RCC 7860 (cell line): ENCODE measurements at places on chromosomes 3 and 15.

DNA sequence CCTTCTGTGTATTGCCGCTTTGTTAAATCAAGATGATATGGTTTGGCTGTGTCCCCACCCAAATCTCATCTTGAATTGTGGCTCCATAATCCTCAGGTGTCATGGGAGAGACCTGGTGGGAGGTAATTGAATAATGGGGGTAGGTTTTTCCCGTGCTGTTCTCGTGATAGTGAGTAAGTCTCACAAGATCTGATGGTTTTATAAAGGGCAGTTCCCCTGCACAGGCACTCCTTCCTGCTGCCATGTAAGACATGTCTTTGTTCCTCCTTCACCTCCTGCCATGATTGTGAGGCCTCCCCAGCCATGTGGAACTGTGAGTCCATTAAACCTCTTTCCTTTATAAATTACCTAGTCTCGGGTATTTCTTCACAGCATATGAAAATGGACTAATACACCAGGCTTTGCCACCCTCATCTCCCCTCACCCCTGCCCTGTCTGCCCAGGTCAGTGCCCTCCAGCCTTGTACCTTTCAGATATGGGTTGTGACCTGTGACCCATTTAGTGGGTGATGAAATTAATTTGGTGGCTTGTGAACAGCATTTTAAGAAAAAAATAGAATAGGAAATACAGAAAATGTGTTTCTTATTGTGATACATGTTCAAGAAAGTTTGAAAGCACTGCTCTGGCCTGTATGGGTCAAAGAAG lies 56.1 kb upstream of the MCF2L2 start:
- no peak for DNase-seq

GRCh38 chr3:187968883-187969580 lies 184.9 kb upstream of the LPP start:
- DNase-seq = no peak

DNA sequence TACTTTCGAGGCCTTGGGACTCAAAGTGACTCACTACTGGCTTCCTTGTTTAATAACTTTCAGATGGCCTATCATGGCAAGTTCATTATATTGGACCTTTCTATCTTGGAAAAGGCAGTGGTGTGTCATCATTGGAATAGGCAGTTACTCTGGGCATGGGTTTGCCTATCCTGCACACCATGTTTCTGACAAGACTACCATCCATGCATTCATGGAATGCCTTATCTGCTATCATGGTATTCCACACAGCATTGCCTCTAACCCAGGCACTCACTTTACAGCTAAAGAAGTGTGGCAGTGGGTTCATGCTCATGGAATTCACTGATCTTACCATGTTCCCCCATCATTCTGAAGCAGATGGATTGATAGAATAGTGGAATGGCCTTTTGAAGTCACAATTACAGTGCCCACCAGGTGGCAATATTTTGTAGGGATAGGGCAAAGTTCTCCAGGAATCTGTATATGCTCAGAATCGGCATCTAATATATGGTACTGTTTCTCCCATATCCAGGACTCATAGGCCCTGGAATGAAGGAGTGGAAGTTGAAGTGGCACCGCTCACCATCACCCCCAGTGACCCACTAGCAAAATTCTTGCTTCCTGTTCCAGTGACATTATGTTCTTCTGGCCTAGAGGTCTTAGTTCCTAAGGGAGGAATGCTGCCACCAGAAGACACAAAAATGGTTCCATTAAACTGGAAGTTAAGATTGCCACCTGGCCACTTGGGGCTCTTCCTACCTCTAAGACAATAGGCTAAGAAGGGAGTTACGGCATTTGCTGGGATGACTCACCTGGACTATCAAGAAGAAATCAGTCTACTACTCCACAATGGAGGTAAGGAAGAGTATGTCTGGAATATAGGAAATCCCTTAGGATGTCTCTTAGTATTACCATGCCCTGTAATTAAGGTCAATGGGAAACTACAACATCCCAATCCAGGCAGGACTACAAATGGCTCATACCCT lies 1161.4 kb downstream of the SI start:
- DNase-seq = no peak

DNA sequence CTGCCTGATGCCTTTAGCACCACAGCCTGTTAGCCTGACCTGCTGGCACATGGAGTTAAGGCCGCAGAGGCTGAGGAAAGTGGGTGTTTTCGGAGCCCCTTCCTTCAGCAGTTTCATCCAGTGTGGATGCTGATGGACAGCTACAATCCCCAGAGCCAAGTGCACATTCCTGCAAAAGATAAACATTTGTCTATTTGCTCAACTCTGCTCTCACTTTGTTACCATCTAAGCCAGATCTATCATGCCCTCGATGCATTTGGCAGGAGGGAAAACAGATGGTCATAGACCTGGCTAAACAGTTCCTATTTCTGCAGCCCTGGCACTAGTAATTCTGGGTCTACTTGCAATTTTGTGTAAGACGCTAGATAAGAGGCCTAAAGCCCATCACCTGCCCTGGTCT lies 312.9 kb upstream of the RASGRP1 start:
- DNase-seq = no peak

DNA sequence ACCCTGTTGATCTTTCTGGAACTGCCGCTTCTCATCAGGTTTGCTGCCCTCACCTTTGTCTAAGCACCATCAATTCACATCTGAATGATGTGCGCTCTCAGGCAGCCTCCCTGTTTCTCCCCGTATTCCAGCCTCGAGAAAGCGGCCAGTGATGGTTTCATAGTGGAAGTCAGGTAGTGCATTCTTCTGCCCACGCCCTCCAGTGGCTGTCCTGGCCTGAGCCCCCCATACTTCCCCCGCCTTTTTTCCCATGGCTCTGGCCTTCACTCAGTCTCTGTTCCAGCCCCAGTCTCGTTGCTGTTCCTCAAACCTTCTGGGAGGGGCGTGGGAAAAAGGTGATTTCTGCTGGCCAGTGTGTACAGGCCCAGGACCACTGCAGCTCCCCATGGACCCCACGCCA lies 101.3 kb downstream of the ASB7 start:
- DNase-seq = no peak

DNA sequence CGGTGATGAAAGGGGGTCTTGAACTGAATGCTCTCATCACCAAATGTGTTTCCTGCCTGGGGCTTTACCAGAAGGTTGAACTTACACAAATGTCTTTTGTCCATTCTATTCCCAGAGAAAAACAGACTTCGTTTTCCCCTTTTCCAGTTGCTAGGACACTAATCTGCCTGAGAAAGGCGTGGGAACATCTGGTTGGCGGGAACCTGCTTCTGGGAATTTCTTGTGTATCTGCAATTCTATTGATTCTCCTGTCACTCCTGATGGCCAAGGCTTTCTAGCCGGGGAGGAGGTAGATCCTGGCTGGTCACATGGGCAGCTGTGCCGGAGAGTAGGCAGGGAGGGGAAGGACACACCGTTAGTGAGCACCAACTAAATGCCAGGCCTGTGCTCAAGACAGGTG lies 31.1 kb upstream of the CCDC174 start:
- DNase-seq = no peak

DNA sequence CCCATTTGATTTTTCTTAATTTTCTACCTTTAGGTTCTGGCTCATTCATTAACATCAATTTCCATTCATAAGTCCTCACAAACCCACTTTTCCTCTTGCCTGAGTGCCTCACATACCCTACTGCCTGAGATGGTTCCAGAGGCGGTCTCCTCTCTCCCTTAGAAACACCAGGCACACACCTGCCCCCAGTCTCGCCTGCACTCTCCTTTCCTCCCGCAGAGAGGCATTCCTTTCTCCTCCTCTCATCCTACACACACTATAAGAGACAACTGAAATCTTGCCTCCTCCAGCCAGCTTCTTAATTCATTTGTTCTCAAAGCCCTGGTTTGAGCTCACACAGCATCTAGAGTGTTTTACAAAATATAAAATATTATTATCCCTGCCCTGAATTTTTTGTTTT lies 27.5 kb downstream of the TF start:
- DNase-seq = no peak

DNA sequence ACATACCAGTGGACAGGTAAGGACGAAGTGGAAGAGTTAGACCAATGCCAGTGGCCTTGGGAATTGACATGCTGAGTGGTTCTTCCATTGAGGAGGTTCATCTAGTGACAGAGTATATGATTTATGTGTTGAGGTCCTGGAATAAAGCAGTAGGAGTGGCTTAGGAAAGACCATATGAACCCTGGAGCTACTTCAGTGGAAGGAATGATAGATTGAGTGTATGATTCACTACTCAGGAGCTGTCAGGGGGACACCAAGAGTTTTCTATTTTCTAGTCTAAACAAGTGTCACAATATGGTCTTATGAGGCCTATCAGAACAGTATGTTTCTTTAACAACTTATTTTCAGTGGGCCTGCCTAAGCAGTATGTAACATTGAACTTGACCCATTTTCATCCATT lies 63.9 kb downstream of the NME9 start:
- no peak for DNase-seq

GRCh38 chr3:53830944-53831343 lies 15.3 kb downstream of the CHDH start:
- DNase-seq = no peak

- DNase-seq = no peak
Observed at GRCh38 chr3:41195946-41196345, 3.4 kb upstream of the CTNNB1 start.

DNA sequence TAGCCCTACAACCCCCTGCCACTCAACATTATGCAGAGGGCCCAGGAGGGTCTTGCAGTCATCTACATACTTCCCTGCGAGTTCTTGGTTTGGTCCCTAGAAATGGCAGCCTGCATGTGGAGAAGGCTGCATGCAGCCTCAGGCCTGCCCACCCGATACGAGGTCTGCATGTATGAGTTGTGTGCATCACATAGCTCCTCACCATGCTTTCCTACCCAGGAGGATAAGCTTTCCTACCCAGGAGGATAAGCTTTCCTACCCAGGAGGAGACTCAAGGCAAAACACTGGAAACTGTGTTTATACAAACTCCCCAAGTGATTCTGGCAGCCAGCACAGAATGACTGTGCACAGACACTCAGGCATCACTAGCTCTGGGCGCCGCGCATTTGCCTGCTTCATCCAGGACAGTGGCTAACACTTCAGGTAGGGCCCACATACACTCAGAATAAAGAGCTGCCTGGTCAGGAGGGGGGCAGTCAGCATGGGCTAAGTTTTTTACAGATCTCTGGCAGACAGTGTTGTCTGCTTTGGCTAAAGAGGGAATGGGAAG lies 187.7 kb downstream of the THSD4 start:
- no peak for DNase-seq

DNA sequence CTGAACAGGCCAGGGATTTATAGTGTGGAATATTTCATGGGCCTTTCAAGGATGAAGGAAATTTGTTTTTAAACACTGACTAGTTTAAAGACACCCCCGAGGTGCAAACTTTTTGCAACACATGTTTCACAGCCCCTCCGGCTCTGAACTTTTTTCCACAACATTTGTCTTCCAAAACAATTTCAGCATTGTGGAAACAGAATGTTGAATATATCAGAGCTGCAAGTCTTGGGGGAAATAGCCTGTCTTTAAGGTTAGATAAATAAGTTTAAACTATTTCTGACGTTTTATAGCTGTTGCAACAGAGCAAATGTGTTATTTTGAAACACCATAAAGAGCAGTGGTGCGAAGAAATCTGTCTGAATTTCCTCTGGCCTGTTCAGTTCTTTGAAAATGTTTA lies 229.2 kb upstream of the GOLGA6L4 start:
- no peak for DNase-seq

DNA sequence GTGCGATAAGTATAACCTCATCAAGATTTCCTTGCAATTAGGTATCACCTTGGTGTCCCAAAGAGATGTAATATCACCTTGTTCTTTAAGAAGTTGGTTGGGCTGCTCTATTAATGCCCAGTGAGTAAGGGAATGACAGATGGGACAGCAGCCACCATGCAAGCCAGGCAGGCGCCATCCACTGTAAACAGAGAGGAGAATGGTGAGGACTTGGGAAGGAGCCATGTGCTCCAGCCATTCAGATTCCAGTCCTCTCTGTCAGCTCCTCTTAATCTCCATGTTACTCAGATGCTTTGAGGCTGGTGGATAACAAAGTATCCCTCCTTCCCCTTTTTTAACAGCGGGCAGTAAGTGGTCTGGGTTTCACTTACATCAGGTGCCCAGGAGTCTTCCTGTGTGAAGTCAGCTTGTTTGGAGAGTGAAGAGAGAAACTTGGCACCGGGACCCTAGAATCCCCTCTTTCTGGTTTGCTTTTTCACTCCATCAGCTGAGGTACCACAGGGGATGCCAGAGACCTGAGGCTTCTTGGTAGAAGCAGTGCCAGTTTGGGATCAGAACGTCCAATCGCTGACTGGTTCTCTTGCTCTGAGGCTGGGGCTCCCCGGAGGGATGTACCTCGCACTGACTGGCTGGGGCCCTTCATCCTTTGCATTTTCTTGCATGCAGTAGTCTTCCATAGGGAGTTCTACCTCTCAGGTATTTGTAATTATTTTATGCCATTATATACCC lies 29.5 kb downstream of the SLCO3A1 start:
- no peak for DNase-seq

- DNase-seq = no peak
Observed at GRCh38 chr3:10269443-10269842, 21.2 kb downstream of the TATDN2 start.

- DNase-seq = no peak
Observed at GRCh38 chr3:179606534-179607085, 2.0 kb downstream of the NDUFB5 start.

DNA sequence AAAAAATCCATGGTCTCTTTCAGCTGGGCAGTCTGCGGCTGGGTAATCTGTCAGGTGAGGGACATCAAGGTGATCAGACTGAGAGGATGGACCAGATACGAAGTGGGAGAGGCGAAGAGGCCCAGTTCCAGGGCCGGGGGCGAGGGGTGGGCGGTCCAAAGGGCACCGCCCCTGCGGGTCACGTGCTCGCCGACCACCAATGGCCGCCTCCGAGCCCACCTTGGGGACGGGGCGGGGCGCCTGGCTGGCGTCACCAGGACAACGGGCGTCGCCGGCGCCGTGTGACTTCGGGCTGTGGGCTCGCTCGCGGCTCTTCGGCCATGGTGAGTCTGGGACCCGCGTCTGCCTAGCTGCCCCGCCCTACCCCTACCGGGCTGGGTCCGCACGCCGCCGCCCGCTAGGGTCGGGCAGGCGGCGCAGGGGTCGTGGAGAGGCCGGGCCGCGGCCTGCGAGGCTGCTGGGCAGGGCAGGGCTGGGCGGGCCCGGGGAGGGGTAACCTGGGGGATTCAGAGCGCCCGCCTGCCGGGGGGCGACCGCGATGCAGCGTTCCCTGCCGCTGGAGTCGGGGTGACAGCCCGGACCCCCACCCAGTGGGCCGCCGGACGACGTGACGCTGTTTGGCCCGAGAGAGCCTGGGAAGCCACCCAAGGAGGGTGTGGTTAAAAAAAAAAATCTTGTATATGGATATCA lies at the start of gene FBXL2:
Gene FBXL2 (plus strand): TSS at position 250 of the 690 bp plus-strand sequence. CDS start 71 bp downstream, at position 321.
- DNase-seq = peak; percentile 54

DNA sequence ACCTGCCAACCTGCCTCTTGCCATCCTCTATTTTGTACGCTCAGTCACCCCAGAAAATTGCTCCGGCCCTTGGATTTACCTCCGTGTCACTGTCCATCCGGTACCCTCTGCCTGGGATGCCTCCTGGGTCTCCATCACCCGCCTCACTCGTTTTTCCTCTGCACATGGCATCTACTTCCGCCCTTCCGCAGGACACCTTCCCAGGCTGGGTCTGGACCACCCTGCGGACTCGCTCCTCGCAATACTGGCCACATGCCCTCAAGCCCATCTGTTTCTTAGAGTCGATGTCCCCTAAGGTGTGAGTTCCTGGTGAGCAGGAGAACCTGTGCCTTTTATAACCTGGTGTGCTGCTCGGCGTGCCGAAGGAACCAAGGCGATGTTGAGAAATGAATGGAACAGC lies 58.5 kb downstream of the APBA2 start:
- DNase-seq = no peak
